ENCODE measurements at places on chromosomes 2 and 18.

DNA sequence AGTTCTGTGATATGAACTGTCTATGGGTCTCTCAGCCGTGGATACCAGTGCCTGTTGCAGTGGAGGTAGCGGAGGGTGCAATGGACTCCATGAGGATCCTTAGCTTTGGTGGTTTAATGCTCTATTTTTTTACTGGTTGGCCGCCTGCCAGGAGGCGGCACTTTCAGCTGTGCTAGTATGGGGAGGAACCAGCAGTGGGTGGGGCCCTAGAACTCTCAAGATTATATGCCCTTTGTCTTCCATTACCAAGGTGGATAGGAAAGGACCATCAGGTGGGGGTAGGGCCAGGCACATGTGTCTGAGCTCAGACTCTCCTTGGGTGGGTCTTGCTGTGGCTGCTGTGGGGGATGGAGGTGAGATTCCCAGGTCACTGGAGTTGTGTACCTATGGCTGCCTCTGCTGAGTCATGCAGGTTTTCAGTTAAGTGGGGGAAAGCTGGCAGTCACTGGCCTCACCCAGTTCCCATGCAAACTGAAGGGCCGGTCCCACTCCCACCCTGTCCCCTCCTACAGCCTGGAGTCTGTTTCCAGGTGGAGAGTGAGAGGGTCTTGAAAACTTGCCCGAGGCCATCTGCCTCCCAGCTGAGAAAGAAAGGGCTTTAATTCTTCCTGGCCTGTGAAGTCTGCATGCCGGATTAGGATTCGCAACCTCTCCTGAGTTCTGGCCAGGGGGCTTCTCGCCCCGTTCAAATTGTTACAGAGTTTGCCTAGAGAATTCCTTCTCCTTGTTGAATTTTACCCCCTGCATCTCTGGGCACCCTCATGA, 14.5 kb downstream of the KCNS3 start:
- DNase-seq, result no peak

DNA sequence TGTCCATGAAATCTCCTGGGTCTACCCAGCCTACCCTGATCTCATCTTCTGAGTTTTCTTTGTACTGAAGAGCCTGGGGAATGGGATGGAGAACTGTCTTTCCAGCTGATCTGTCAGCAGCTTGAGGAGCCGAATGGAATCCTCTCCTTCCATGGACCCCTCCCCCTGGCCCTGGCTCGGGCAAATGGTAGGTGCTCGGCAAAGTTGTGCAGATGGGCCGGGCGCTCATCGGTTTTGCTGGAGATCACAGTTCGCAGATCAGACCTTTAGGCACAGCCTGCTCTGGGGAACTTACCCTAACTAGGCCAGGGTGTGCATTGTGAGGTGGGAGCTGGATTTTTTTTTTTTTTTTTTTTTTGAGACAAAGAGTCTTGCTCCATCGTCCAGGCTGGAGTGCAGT, 40.4 kb downstream of the LCT start:
- no peak for DNase-seq

DNA sequence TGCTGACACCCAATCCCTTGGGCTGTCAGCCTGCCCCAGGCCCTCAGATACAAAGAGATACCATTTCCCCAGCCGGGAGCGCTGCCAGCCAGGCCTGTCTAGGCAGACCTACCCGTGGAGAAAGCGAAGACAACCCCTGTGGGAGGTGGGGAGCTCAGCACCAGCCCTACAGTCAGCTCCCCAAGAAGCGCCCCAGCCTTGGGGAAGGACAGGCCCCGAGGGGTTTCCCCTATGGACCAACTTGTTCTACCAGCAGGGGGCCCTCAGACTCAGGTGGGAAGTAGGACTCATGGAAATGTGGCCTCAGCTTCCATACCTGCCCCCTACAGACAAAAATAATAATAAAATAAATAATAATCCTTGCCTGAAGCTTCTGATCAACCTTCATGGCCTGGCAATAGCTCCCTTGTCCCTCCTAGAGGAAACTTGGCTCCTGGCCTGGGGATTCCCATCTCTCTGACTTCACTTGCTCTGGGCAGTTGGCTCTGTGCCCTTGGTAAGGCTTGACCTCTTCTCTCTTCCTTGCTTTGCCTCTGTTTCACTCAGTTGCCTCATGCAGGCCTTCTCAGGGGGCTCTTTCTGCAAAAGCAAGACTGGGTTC, 7.0 kb downstream of the SLC35F6 start:
- DNase-seq, result peak; percentile 52

- DNase-seq, result peak; percentile 72
These were observed 219.4 kb downstream of the LDLRAD4 start for GRCh38 chr18:13437796-13438506.

GRCh38 chr2:159044804-159045286, 76.4 kb downstream of the TANC1 start:
- no peak for DNase-seq

GRCh38 chr2:239944694-239945551, 80.2 kb downstream of the NDUFA10 start:
- peak; percentile 41 for DNase-seq

- DNase-seq, result peak; percentile 67
These were observed 1.6 kb upstream of the PSTPIP2 start for GRCh38 chr18:46073474-46074331.

DNA sequence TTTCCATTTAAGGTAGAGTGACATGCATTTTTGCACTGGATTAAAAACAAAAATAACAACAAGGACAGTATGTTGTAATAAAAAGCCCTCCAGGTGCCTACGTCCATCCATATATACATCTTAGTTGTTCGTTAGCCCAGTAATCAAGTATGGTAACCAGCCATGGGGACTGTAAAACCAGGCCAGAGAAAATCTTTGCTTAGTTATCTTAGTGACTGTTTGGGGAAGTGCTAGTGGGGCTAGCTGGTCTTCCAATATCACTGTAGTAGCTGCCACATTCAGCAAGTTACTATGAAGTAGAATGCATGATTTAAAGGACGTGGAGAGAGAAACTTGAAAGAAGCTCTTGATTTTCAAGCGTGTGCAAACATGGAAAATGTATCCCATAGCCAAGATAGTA, 95.9 kb upstream of the STON1 start:
- DNase-seq, result no peak

- no peak for DNase-seq
These were observed 123.7 kb upstream of the CTDP1 start for GRCh38 chr18:79555885-79556284.

GRCh38 chr2:121071034-121071504, 213.9 kb downstream of the TFCP2L1 start:
- DNase-seq, result peak; percentile 85

GRCh38 chr2:200077210-200077650, 121.8 kb downstream of the MAIP1 start:
- DNase-seq, result no peak

All from stimulated activated CD8-positive, alpha-beta memory T cell treated with anti-CD3 and anti-CD28 coated beads, Interleukin-4, amount 100 ng/mL, for 48 hours (primary cell).